Ascending aorta (tissue), 2 donors: ENCODE measurements at places on chromosomes 12 and 14. TPM values are rescaled to one million over a fixed set of nuclear protein-coding genes. Genes with fewer than 3 reads are reported as not detected.

The DAO gene
- not detected for total RNA-seq

DNA sequence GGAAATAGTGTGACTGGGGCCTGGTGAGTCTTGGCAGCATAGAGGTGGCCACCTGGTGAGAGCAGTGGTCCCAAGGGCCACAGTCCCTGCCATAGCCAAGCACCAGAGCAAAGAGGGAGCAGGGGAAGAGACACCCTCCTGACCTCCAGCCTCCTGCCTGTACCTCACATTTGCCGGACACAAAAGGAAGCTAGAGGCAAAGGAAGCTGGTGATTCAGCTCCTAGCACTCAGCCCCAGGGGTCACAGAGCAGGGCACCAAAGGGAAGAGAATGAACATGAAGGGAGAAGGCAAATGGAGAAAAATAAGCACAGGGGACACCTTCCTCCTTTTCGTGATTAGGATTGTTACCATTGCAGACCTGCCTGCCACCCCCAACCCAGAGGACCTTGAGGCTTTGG, 216.8 kb downstream of the ZFP36L1 start:
- H3K4me3 ChIP-seq = no peak overlapping the region
- no peaks in the 10 kb centered on the region for H3K27me3 ChIP-seq
- H3K27ac ChIP-seq = no peak overlapping the region
- no peak for DNase-seq

DNA sequence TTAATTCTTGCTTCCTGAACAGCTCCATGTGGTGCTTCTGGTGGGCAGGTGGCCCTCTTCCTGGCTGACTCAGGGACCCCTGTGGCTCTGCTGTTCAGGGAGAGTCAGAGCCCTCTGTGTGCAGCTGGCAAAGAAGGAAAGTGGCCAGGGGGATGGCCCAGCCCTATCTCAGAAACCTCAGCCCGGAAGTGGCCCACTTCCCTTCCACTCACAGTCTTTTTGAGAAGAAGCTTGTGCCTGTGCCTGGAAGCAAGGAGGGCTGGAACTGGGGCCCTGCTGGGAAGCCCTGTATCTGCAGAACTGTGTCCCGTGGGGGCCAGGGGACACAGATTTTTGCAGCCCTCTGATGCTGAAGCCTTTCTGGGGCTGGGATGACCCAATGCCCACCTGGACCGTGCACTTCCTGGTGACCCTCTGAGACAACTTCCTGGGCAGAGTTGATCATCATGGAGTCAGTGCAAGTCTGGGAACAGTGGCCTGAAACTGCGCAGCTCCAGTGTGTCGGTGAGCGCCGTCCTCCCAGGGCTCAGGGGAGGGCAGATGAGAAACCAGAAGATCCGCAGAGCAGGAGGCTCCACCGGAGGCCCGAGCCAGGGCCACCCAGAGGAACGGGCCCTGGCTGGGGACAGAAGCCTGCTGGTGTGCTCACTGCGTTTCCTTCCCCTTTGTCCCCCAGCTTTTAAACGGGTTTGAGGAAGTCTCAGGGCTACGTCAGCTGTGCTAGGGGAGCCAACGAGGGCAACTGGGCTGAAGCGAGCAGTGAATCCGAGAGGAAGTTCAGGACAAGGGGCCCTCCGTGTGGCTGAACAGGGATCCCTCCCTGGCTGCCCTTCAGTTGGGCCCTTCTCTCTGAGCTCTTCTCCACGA, 217.4 kb upstream of the RTL1 start:
- peak overlapping the region; percentile 15 for H3K4me3 ChIP-seq
- no peak overlapping the region for H3K27ac ChIP-seq
- no peaks in the 10 kb centered on the region for H3K4me1 ChIP-seq
- H3K36me3 ChIP-seq = no peaks in the 10 kb centered on the region
- no peaks in the 10 kb centered on the region for H3K27me3 ChIP-seq

The GNB3 gene
- 10.4 TPM for total RNA-seq

GRCh38 chr12:124829708-124830304, 33.9 kb downstream of the SCARB1 start:
- no peaks in the 10 kb centered on the region for H3K36me3 ChIP-seq
- no peak for DNase-seq
- H3K27me3 ChIP-seq = no peaks in the 10 kb centered on the region
- no peaks in the 10 kb centered on the region for H3K4me1 ChIP-seq

DNA sequence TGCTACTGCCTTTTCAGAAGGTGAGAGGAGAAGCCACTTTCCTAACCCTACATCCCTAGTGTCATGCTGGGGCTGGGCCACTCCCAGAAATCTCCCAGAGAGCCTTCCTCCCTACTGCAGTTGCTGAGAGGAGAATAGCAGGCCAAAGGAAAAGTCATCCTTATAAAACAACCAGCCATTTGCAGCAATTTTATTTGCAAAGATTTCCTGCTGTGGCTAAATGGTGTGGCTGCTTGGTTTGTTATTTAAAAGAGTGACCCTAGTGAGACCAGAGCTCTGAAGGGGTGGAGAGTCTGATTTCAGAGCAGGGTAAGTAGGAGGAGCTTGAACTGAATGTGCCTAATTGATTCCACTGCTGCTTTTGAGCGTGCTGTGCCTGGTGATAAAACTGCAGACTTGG, 232.0 kb downstream of the GRIN2B start:
- no peak for DNase-seq
- H3K4me3 ChIP-seq = no peak overlapping the region
- H3K27me3 ChIP-seq = no peaks in the 10 kb centered on the region
- H3K27ac ChIP-seq = no peak overlapping the region

GRCh38 chr12:1919763-1920162, 1.3 kb upstream of the CACNA2D4 start:
- no peak overlapping the region for H3K27ac ChIP-seq
- H3K36me3 ChIP-seq = no peaks in the 10 kb centered on the region
- no peaks in the 10 kb centered on the region for H3K4me1 ChIP-seq

- H3K4me1 ChIP-seq = no peaks in the 10 kb centered on the region
- H3K36me3 ChIP-seq = no peaks in the 10 kb centered on the region
- DNase-seq = no peak
- no peaks in the 10 kb centered on the region for H3K27me3 ChIP-seq
- H3K27ac ChIP-seq = no peak overlapping the region
These were observed 91.5 kb upstream of the PTGDR start for GRCh38 chr14:52175982-52176502.

DNA sequence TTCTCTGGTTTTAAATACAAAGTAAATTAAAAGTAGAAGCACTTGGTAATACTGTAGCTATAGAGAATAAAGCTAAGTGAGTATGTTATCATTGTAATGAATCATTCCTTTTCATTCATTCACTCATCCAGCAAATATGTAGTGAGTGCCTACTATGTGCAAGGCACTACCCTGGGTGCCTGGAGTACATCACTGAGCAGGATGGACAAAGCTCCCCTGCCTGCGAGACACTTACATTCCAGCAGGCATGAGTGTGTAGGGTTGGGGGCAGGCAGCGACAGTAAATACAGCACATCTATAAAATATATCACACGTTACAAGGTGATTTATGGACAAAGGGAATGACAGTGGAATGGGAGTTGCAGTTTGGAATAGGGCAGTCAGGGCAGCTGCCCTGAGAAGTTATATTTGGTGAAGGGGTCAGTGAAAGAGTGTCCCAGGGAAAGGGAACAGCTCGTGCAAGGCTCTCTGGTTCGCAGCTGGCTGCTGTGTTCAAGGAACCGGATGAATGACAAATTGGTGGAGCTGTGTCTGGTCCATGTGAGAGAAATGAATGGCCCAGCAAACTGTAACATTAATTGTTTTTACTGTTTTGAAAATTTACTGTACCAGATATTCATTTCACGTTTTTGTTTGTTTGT, 159.6 kb downstream of the CRADD start:
- H3K27ac ChIP-seq = no peak overlapping the region
- H3K36me3 ChIP-seq = no peaks in the 10 kb centered on the region
- H3K27me3 ChIP-seq = no peaks in the 10 kb centered on the region
- no peak for DNase-seq
- no peak overlapping the region for H3K4me3 ChIP-seq

DNA sequence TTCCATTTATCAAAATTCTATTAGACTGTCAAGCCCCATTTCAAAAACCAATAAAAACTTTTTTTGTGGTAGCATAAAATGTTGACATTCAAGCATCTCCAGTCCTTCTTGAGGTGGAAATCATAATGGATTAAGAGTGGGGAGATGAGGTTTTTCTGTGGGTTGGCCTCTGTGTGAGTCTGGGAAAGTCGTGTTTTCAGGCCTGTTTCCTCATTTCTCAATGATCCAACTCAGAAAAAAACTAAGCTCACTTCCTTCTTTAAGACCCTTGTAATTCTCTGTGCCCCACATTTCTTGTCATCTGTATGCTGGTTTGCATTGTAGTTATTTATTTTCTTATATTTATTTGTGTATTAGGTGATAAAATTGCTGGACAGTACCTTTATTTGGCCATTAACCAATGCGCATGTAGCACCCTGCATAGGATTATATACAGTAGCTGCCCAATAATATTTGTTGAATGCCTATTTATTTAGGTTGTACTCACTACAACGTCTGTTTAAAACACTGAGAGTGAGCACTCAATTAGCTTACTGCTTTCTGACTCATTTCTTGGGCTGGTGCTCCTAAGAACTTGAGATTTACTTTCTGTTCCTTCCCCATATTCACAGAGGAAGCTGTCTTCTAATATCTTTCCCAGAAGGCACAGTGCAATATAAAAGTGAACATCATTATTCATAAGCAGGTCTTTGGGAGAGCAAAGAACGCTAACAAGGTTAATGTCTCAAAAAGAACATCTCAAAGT, 121.9 kb downstream of the DNAI7 start:
- H3K36me3 ChIP-seq = no peaks in the 10 kb centered on the region
- H3K4me1 ChIP-seq = no peaks in the 10 kb centered on the region
- DNase-seq = no peak
- H3K4me3 ChIP-seq = no peak overlapping the region

The OR4N2 gene
- total RNA-seq = not detected

- no peak for DNase-seq
- H3K27me3 ChIP-seq = no peaks in the 10 kb centered on the region
- no peak overlapping the region for H3K4me3 ChIP-seq
- no peaks in the 10 kb centered on the region for H3K4me1 ChIP-seq
These were observed 66.6 kb downstream of the KDM2B start for GRCh38 chr12:121514184-121514742.

The ABCC9 gene
- 19.8 TPM for total RNA-seq

DNA sequence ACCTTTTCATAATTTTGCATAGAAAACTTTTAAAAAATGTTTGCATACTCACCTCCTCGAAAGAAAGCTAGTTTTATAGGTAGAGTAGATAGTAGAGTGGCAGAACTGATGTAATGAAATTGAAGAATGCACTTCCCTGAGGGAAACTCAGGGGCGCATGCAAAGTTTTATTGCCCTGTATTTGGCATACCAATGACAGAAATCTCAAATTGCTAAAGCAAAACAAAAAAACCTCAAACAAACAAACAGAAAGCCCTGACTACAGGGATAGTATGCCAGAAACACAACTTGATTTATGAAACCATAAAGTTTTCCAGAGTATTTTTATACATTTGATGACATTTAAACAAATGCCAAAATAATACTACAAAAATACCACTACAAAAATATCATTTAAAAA, 1.8 kb downstream of the RASSF9 start:
- H3K27me3 ChIP-seq = no peaks in the 10 kb centered on the region
- H3K27ac ChIP-seq = peak overlapping the region; percentile 84
- H3K4me3 ChIP-seq = peak overlapping the region; percentile 44
- H3K36me3 ChIP-seq = no peaks in the 10 kb centered on the region

DNA sequence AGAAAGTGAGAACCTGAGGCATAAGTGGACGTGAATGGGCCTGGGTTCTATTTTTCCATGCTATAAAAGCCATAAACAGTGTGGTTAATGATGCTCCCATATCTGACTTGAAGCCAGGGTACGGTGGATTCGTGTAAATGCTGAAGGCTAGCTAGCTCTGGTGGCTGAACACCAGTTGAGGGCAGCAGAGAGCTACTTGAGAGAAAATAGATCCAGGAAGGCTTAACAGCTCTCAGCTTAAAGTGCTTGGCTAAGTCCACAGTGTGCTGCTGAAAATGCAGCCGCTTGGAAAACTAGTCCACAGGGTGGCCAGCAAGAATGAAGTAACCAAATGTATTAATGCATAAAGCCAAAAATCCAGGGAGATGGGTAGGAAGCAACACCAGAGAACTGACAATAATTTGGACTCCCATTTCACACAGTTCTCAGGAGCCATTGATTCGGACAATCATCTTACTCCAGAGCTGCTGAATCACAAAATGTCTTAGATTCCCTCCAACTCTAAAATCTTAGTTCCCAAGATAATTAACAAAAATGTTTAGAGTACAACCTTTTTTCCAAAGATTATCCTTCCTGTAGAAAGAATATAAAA, 15.0 kb upstream of the FOXG1 start:
- DNase-seq = no peak
- H3K27me3 ChIP-seq = peaks cover 7% of the 10 kb centered on the region
- no peak overlapping the region for H3K27ac ChIP-seq
- H3K4me3 ChIP-seq = no peak overlapping the region
- no peaks in the 10 kb centered on the region for H3K4me1 ChIP-seq

DNA sequence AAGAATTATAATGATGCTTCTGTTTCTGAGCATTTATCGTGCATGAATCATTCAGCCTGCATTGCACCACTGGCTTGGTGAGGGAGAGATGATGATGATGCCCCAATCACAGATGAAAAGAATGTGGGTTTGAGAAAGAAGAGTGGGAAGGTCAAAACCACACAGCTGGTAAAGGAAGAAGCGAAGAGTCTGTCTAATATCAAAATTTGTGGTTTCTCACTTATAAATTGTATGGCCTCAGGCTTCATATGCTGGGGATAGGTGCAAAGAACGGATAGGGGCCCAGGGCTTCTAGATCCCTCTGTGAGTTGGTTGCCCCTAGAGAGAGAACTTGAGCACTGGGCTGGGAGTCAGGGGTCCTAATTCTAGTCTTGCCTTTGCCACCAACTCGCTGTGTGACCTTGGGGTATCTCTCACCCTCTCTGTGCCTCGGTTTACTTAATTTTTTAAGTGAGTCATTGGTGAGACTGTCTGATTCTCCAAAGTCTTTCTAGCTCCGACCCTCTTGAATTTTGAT, 2.2 kb downstream of the OASL start:
- no peaks in the 10 kb centered on the region for H3K27me3 ChIP-seq
- no peak for DNase-seq
- no peak overlapping the region for H3K4me3 ChIP-seq
- no peaks in the 10 kb centered on the region for H3K4me1 ChIP-seq
- no peak overlapping the region for H3K27ac ChIP-seq

The SFSWAP gene
- total RNA-seq = 15.8 TPM
